ENCODE measurements at places on chromosomes 4 and X. TPM values are rescaled to one million over a fixed set of nuclear protein-coding genes. Genes with fewer than 3 reads are reported as not detected.

GRCh38 chrX:139850968-139851367, 81.9 kb downstream of the ATP11C start:
- no peak for DNase-seq

- no peak for DNase-seq
Measured at GRCh38 chr4:85929961-85930665, 429.7 kb downstream of the MAPK10 start.

- no peak for DNase-seq
Measured at GRCh38 chr4:71784569-71785197, 804 bp upstream of the GC start.

GRCh38 chrX:72048510-72049455, 82.9 kb downstream of the RTL5 start:
- DNase-seq, result no peak

- no peak for DNase-seq
Measured at GRCh38 chr4:82223715-82224114, 150.1 kb downstream of the HNRNPD start.

DNA sequence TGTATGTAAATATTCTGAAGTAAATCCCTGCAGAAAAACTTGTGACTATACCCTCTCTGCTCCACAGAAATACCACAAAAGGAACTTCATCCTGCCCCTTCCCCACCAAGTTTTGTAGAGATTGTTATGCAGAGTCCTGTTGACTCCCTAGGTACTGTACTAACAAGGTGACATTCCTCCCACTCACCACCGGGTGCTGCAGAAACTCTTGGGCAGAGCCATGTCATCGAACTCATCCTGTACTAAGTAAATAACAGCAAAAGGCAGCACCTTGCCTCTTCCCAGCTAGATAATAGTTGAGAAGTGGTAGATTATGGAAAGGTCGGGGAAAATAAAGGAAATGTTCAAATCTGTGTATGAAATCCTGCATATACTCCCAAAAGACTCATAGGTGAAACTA, 233.3 kb downstream of the STPG2 start:
- DNase-seq, result no peak

DUX4 gene
- not detected for total RNA-seq
